ENCODE measurements at places on chromosomes 13 and 19. TPM values are rescaled to one million over a fixed set of nuclear protein-coding genes. Genes with fewer than 3 reads are reported as not detected.

- DNase-seq, result no peak
These were observed 192.2 kb upstream of the TSHZ3 start for GRCh38 chr19:31541396-31541795.

- DNase-seq, result no peak
These were observed 63.4 kb downstream of the KDM4B start for GRCh38 chr19:5032101-5032967.

DNA sequence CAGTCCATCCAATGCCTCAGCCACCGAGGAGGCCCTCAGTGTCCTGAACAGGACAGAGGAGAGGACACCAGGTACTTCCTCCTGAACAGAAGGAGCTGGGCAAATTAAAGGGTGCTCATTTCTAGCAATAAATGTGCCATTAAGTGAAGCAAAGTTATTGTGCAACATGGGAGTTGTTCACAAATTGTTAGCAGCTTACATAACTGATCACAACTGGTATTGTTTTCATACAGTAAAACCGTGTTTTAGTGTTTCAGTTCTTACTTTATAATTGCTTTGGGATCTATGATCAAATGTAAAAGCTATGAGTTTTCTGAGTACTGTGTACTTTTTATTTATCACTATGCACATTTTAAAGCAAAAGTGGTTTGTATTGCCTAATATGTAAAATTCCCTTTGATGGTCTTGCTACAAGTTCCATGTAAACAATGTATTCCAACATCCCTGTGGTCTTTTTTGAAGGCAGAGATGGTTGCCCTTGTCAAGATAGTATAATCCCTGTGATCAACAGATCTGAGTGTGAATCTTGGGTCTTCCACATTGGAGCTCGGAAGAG lies 263.1 kb downstream of the FGF14 start:
- DNase-seq, result no peak

- DNase-seq, result no peak
These were observed 2.5 kb upstream of the ITM2B start for GRCh38 chr13:48230541-48230940.

The LHB gene
- total RNA-seq, result not detected

The ACP7 gene
- not detected for total RNA-seq
